ENCODE measurements at places on chromosomes 1 and 21.
A peak's percentile ranks its signal among the peaks of the same experiment; 100 is the strongest.

DNA sequence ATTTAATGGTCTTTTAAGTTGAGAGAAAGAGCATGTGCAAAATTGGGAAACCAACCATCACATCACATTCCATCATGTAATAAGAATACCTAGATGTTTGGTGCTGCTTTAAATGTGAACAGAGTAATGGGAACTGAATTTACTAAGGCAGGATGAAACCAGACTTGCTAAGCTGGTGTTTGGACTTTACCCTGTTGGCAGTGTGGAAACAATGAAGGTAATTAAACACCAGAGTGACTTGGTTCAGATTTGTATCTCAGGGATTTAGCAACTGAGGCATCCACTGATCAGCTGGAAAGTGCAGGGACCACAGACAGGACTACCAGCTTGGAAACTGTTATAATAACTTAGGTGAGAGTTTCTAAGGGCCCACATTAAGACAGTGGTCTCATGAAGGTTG, 263.4 kb downstream of the OLFM3 start:
- no peak for DNase-seq

DNA sequence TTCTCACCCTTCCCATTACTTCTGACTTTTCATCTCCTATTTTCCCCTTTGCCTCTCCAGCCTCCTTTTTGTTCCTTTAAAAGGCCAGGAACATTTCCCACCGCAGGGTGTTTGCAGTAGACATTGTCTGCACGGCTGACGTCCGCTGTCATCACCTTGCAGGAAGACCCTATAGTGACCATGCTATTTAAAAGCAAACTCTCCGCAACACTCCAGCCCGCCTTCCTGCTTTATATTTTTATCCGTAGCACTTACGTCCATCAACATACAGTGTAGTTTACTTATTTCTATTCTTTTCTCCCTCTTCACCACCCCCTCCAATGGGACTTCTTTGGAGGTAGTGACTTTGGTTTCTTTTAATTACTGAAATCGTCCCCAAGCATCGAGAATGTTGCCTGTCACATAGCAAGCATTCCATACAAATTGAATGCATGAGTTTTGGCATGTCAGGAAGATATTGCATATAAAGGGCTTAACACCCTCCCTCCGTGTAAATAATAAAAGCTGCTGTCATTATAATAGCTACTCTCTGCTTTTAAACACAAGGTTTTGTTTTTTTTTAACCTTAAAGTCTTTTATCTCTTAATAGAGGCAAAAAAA, 19.8 kb downstream of the SLC25A33 start:
- no peak for DNase-seq

GRCh38 chr1:201937624-201938213, 8.6 kb downstream of the LMOD1 start:
- DNase-seq = no peak

GRCh38 chr1:3407021-3407420, 47.4 kb upstream of the ARHGEF16 start:
- DNase-seq = no peak

- no peak for DNase-seq
Measured at GRCh38 chr1:88612773-88613172, 71.3 kb upstream of the PKN2 start.

- peak; percentile 55 for DNase-seq
Measured at GRCh38 chr1:26359981-26360806, 6.3 kb upstream of the CRYBG2 start.

GRCh38 chr1:229579059-229579673, 20.7 kb upstream of the ABCB10 start:
- DNase-seq = no peak

DNA sequence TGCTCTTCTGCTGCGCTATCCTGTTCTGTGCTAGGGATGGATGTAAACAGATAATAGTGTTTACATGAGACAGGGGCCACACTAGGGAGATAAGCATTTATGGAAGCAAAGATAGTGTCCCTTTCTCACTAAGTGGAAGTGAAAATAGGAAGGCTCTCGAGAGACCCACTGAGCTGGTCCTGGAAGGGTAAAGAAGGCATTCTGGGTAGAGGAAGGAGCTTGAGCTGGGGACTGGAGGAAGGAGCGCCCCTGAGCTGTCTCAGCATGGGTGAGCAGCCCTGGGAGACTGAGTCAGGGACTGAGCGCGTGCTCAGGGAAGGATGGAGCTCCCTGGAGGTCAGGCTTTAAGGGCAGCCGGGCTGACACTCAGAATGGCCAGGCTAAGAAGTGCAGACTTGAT, 93.3 kb downstream of the IGSF21 start:
- DNase-seq = no peak

DNA sequence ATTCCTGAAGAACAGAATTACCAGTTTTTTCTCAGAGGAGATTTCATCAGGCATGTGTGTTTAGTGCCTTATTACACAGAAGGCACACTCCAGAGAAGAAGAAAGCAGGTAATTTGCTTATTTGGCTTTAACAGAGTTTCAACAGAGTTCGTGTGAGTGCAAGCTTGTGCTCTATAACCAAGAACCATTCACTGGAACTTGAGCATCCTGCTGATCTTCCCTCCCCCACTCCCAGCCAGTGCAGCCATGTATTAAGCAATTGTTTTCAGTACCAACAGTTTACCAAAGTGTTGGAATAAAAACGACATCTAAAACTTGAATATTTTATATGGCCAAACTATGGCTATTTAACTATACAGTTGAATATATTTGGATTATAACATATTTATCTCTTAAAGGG, 4.3 kb downstream of the MGST3 start:
- no peak for DNase-seq

DNA sequence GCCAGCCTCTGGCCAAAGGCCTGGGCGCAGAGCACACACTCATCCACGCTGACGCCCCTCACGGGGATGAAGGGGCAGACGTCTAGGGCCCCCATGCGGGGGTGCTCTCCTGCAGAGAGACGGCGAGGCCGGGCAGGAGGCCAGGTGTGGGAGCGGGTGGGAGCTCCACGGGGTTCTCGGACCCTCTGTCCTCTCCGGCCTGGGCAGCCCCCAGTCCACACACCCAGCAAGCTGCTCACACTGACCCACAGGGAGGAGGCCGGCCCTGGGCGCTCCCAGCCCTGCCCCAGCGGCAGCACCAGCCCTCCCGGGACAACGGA, 2.5 kb downstream of the FTCD start:
- DNase-seq = no peak

DNA sequence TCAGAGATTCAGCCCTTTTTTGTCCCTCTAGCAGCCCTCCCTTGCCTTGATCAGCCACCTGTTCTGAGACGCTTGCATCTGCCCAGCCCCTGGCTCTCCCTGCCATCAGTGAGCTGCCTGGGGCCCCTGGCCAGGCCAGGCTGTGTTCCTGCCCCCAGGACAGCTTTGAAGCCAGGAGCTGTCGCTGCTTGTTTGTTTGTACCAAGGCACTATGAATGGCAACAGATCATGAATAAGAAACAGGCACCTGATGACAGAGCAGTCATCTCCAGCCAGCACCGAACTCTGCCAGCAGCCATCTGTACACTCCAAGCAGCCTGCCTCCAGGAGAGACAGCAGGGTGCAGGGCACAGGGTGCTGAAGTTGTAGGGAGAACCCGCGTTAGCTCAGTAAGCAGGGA, 8.1 kb upstream of the VWA5B1 start:
- DNase-seq = no peak

DNA sequence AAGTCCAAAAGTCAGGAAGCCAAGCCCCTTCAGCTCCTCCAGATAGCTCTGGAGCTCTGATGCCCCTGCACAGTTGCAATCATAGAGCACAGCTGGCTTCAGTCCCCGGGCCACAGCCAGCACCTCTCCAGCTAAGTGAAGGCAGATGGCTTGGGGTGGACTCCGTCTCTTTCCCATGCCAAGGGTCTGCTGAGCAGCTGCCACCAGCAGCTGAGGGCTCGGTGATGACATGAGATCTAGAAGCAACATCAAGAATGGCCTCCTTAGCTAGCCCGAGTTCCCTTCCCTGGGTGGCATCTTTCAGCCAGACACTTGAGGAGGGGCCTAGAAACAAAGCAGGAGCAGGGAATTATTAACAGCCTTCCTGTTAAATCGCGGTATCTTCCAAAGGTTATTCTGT, 973 bp downstream of the C1orf74 start:
- DNase-seq = no peak

DNA sequence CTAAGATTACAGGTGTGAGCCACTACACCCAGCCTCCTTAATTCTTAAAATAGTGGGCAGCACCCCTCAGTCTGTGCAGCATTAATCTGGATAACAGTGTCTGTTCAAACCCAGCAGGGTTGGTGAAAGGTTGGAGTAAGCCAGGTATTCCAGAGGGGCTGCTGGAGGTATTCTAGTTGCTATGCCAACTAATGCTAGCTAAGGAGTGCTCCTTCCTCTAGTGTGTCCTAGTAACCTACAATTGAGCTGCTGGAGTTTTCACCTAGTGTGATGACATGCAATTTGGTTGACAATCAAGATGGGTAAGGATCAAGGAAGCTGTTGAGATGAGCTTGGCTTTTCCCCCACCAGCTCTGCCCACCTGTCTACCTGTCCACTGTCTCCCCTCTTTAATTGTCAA, 100.2 kb upstream of the IPO9 start:
- no peak for DNase-seq

GRCh38 chr1:159436469-159436868, 3.1 kb upstream of the OR10J1 start:
- DNase-seq = no peak

DNA sequence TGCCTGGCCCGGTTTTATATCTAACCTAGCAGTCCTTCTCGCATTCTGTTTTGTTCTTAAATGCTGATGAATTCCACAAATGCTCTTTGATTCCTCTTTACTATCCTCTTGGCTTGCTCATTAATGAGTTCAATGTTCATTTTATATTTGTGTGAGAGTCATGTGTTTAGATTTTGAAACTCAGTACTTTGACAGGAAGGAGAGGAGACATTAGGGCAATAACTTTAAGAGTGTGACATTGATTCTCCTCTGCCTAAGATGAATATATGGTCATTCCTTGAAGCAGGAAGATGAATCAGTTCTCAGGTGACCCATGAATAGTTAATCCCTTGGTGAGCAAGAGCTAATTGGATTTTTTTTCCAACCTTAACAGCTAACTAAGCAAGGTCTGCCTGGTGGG, 84.1 kb downstream of the MRPS6 start:
- no peak for DNase-seq

GRCh38 chr1:245466261-245466660, 311.5 kb downstream of the KIF26B start:
- no peak for DNase-seq

GRCh38 chr1:235259133-235259778, 68.7 kb downstream of the ARID4B start:
- DNase-seq = no peak

DNA sequence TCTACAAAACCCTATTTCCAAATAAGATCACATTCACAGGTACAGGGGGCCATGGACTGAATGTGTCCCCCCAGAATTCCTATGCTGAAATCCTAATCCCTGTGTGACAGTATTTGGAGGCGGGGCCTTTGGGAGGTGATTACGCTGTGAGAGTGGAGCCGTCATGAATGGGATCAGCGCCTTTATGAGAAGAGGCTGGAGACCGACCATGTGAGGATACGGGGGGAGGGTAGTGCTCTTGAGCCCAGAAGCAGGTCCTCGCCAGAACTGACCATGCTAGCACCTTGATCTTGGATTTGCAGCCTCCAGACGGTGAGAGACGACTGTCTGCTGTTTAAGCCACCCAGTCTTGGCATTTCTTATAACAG, 23.8 kb upstream of the KIF26B start:
- DNase-seq = no peak

- no peak for DNase-seq
Measured at GRCh38 chr1:168498159-168498631, 45.6 kb downstream of the XCL2 start.

- DNase-seq = peak; percentile 83
Measured at GRCh38 chr1:30801771-30802198, 44.2 kb upstream of the LAPTM5 start.

DNA sequence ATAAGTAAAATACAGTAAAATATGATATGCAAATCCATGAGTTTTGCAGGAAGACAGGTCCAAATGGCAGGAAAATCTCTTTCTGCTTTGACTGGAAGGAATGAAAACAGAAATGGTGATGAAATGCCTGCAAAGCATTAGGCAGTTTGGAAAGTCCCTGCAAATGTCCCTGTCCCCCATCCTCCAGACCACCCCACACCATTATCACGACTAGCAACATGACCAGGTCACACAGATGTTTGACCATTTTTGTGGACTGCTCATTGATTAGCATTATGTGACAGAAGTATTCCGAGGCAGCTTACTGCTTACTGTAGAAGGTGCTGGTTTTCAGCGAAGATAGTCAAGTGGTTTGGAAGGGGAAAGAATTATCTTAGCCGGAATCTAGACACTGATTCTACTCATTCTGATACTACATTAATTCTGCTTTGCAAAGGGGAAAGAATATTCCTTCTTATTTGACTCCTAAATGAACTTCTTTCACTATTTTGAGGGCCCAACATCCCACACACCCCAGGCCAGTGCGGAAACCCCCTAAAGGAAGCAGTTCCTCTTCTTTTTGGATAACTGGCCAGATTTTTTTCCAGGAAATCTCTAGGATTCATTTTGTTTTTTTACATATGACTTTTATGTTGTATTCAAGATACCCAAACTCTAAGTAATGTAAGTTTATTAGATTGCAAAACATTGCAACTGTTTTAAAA, 9.5 kb upstream of the CR2 start:
- no peak for DNase-seq

- DNase-seq = no peak
Measured at GRCh38 chr1:66418021-66418420, 115.9 kb upstream of the SGIP1 start.

DNA sequence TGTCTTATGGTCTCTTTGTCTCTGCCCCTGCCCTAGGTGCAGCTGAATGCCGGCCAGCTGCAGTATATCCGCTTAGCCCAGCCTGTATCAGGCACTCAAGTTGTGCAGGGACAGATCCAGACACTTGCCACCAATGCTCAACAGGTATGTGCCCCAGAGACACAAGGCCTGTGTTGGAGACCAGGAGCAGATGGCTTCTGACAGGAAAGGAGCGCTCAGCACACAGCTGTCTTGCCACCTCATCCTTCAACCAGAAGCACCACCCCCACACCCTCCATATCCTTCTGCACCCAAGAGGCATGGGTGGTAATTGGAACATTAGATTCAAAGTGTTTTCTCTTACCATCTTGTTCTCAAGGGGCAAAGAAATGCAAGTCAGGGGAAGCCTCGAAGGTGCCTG, 17.0 kb upstream of the KCNQ4 start:
- no peak for DNase-seq

DNA sequence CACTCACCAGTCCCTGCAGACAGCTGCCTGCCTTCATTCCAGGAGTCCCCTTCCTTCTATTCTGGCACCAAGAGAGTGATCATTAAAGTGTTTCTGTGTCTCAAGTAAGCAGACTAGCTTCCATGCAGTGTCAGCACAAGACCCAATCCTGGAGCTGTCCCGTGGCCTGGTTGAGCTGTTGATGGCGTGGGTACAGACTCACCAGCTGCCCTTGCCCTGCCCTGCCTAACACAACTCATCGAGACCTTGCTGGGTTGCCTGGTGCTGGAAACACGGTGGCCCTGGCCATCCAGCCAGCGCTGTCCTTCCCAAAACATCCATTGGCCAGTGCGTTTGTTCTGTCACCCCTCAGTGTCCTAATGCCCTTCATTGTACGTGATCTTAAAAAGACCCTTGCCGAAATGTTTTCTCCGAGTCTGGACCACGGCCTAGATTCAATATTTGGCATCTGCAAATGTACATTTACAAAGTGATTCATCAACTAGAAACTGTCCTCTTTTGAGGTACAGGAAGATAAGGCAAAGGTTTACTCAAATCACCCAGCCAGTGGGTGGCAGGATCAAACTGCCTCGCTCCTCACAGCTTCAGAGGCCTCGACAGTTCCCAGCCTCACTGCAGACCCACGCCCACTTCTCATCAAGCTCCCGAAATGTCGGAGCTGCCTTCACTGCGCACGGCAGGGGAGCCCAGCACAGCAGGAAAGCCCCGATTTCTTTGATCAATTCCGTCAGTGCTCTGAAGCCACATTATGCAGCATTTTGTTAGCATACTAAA, 494.2 kb downstream of the KIF26B start:
- no peak for DNase-seq

Data from stimulated activated CD4-positive, alpha-beta T cell treated with anti-CD3 and anti-CD28 coated beads, Interleukin-4, amount 100 ng/mL, for 1 hour (primary cell).